ENCODE measurements at places on chromosomes 5 and 9.

DNA sequence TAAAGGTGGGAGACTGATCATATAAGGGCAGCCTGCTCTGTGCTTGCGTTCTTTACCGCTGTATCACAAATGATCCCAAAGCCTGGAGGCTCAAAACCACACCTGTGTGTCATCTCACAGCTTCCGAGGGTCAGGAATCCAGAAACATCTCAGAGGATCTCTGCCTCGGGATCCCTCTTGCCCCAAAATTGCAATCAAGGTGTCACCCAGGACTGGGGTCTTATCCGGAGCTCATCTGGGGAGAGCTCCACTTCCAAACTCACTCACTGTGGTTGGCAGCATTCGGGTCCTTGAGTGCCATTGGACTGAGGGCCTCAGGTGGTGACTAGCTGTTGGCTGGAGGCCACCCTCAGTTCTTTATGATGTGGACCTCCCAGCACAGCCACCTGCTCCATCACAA lies 26.7 kb upstream of the FCN2 start:
- no peak for DNase-seq

DNA sequence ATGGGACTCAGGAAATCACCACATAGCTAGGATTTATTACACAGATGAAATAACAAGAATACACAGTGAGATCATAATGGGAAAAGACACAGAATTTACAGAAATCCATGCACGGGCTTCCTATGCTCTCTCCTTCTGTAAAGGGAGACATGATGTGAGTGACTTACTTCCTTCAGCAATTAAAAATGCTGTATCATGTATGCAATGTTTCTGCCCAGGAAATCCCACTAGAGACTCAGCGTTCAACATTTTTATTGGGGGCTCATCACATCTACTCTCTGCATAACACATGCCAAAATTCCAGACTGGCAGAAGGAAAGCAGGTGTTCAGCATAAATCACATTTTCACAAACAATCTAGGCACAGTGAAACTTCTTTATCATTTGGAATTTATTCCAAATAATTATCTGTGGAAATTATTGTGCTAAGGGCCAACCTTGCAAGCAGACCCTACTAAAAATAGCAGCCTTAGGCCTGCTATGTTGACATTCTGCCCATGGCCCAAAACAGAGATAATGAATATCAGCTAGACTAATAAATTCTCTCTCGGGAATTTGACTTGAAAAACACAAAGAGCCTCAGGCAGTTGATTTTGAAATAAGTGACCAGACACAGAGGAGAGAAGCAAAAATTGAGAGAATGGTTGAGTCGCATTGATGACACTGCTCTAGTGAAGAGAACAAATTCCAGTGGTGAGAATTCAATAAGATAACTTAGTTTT lies 31.4 kb upstream of the SELENOP start:
- DNase-seq: no peak

DNA sequence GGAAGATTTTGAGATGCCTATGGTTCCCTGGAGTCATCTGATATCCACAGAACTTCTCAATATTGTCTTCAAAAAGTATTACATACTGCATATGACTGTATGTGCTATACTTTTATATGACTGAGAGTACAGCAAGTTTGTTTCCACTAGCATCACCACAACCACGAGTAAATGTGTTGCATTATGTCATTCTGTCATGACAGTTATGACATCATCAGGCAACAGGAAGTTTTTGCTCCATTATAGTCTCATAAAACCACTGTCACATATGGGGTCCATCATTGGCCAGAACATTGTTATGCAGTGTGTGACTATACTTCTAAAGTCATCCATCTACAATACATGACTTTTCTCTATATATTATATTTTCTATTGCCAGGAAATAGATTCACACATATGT lies 831.7 kb downstream of the SEMA5A start:
- no peak for DNase-seq

DNA sequence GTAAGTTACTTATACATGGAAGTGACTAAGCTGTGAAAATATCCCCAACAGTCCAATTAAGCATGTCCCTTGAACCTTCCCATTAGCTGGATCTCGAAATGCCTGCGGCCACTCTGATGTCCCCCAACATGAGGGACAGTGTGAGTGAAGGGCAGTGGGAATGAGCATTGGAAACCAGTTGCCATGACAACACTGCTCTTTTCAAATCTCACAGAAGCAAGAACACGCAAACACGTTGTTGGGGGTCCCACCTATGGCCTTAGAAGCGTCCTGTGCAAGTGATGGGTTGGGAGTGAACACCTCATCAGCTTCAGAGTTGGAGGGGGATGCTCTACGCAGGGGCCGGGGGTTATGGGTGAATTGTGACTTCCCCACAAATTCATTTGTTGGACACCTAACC lies 205.9 kb downstream of the NXNL2 start:
- DNase-seq: no peak

DNA sequence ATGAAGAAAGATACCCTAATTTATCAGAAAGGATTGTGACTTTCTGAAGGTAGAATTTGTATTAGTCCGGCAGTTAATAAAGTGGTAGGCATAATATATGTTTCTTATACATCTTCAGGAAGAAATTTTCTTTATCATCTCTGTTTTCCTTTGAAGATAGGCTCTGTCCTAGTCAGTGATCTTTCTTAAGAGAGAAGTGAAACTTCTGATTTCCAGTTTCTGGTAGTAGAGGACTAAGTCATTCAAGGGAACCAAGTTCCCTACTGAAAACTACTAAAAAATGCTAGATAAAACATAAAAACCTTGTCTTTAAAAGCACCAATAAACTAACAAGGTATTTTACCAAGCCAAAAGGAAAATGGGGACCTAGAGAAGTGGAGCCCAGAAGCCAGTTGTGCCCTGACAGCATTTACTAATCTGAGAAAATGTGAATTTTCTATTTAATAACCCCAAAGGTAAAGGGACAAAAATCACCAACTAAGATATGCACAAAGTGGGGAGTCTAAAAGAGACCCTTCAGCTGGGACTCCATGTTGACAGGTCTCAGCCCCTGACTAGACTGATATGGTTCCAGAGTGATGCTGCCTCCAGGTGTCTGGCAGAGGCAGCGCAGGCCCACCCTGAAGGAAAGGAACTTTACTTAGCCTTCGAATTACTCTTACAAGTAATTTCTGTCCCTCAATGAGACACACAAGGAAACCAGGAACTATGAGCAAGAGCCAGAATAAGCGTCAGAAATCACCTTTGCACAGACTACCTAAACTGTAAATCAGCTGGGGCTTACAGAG lies 72.7 kb downstream of the FAM78A start:
- DNase-seq: no peak

DNA sequence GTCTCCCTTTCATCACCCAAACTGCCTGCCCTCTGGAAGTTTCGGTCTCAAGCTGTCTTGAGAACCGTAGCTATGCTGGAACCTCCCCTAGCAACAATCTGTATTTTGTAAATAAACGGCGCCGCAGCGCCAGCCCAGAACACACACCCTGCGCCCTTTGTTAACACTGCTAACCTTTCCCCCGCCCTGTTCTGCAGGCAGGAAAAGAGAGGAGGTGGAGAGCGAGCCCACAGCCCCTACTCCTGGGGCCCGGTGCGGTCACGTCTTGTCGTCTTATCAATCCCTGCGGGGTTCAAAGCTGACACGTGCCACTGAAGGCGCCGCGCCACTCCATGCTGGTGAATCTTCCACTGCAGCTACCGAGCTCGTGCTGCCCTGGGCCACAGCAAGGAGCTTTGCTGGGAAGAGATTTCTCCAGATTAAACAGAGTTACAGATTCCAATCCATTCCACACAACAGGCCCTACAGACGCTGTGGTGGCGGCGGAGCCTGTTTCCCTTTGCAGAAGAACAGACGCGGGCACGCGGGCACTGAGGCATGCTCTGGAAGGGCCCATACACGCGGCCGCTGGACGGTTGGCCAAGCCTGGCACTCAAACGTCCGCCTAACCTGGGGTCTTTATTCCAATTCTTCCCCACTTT lies 25.3 kb downstream of the ZDHHC11B start:
- no peak for DNase-seq

DNA sequence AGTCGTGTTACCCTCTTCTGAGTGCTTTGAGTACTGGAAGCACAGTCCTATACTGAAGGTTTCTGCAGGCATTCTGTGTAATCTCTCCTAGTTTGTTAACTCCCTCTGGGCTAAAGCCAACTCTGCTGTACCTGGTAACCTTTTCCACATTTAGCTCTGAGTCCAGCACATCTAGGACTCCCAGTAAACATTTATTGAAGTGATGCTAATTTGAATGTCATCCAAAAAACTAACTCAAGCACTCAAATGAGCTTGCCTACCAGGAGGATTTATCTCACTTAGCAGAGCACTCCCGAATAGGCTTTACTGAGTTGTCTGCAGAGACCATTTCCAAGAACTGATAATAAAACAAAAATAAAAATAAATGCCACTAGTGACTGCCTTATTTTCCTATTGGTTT lies 79.5 kb upstream of the NFIB start:
- no peak for DNase-seq

DNA sequence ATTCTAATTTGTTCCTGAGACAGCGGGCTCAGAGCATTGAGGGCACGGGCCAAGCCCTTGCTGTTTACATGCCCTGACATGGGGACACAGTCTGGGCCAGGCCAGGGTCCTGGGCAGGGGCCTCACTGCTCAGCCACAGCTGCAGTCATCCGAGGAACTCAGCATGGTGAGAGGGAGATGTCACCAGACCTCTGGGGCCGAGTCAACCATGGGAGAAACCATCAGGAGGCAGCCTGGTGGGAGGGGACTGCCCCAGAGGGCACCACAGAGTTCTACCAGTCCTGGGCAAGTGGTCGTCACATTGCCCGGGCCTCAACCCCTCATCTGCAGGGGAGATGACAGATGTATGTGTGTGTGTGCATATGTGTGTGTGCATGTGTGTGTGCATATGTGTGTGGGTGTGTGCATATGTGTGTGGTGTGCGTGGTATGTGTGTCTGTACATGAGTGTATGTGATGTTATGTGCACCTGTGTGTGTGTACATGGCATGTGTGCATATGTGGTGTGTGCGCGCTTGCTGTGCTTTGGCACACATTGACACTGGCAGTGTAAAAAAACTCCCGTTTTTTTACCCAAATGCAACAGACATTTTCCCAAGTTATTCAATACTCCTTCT lies 42.4 kb upstream of the TMEM250 start:
- DNase-seq: no peak

GRCh38 chr9:85522459-85523092 lies 219.2 kb downstream of the AGTPBP1 start:
- no peak for DNase-seq

- no peak for DNase-seq
Measured at GRCh38 chr9:125854553-125855275, 107.5 kb downstream of the PBX3 start.

GRCh38 chr5:34826347-34826746 lies 12.6 kb upstream of the TTC23L start:
- DNase-seq: no peak

- DNase-seq: no peak
Measured at GRCh38 chr5:144275329-144275728, 104.7 kb downstream of the KCTD16 start.

- DNase-seq: no peak
Measured at GRCh38 chr9:32487981-32488380, 38.0 kb downstream of the RIGI start.

DNA sequence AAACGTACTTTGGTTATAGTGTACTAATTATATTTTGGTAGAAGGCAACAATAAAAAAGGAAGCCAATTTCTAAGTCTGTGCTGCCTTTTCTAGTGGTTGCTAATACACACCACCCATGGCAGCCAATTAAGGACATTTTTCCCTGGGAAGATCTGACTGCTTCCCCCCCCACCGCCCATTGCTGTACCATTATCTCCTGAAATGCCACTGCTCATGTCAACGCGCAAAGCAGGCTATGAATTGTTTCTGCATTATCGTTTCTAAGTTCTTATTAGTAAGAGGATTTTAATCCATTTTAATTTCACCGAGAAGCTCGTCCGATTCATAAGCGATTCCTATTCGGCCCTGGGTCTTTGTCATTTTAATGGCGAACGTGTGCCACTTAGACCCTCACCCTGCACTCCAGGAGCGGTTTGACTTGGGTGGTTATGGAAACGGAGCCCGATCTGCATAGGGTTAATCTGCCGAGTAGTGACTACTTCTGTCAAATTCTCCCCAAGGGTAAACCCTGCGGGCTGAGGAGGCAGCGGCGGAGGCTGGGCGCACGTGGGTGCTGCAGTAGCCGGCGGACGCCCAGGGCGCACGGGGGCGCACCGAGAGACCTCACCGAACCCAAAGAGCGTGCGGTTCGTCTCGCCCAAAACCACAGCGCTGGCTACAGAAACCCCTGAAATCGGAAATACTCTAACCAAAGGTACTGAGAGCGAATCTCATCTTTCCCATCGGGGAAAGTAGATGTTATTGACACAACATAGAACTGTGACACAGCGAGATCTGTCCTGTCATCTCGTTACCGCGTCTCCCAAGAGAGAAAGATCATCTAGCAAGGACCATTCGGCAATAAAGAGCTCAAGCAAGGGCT lies 55.8 kb upstream of the SHC3 start:
- DNase-seq: no peak

GRCh38 chr9:130137641-130138081 lies 34.5 kb upstream of the NCS1 start:
- no peak for DNase-seq

- DNase-seq: no peak
Measured at GRCh38 chr5:138632900-138633489, 57.8 kb upstream of the HSPA9 start.

DNA sequence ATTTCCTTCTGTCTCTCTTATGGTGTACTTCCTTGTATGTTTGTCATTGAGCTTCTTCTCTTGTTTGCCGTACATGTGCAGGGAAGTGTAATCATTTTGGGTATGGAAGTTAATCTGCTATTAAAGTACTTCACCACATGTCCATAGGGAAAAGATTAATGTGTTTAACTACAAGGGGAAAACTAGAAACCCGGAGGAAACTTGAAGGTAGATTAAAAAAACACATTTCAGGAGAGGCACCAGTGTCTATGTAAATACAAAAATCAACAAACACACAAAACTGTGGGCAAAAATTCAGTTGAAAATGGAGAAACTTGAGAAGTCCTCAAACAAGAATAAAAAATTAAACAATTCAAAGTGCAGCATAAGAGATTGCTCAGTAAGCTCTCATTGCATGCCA lies 166.4 kb downstream of the PBX3 start:
- no peak for DNase-seq

DNA sequence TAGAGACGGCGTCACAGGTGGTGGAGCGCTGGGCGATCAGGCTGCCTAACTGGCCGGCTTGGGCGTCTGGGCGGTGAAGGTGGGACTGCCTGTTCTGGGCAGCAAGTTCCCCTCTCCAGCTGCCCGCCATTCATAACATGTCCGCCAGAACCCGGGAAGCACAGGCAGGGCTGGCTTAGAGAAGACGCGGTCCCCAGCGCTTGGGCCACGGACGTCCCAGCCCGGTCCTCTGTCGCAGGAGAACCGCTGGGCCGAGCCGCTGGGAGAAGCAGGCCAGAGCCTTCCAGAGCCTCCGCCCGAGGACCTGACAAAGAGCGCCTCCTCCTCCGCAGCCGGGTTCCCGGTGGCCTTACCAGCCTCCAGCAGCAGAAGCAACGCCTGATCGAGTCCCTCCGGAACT lies 15.2 kb upstream of the HAND1 start:
- no peak for DNase-seq

GRCh38 chr5:2129568-2130272 lies 247.0 kb upstream of the IRX4 start:
- DNase-seq: no peak
